ENCODE measurements at places on chromosomes 12 and 14.
A peak's percentile ranks its signal among the peaks of the same experiment; 100 is the strongest.

DNA sequence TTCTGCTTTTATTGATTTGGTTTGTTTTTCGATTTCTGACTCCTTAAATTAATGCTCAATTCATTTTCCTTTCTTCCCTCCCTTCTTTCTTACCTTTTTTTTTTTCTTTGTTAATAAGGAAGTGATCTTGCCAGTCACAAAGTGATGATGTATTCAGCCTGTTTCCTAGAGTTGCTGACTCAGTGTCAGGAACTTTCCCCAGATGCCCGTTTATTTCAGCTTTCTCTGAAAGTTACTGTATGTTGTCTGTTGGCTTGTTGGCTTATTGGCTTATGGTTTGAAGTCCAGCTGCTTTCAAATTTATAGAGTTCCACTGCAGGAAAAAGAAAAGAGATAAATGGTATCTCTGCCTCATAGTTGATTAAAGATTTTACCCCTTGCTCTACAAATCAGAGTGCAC is 12.4 kb upstream of the SLC6A15 start:
- DNase-seq: peak; percentile 50

DNA sequence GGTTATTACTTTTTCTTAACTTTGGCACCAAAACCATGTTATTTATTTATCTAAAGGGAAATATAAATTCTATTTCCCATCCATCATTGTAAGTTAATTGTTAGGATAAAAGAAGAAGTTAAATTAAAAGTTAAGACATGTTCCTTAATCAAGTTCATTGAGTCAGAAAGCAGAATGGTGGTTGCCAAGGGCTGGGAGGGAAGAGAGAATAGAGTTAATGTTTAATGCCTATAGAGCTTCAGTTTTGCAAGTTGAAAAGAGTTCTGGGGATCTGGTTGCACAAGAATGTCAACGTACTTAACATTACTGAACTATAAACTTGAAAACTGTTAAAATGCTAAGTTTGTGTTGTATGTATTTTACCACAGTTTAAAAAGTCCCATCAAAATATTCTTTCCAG is 63.2 kb upstream of the NR2C1 start:
- DNase-seq: no peak

- DNase-seq: peak; percentile 76
Measured at GRCh38 chr12:6925540-6926279, 2.0 kb upstream of the ATN1 start.

GRCh38 chr12:95943330-95943842 is at the start of gene AMDHD1:
Gene AMDHD1 (plus strand): TSS chr12:95943331. CDS start chr12:95943399, 68 bp downstream.
- peak; percentile 9 for DNase-seq
